ENCODE measurements at places on chromosomes 16 and 17.

DNA sequence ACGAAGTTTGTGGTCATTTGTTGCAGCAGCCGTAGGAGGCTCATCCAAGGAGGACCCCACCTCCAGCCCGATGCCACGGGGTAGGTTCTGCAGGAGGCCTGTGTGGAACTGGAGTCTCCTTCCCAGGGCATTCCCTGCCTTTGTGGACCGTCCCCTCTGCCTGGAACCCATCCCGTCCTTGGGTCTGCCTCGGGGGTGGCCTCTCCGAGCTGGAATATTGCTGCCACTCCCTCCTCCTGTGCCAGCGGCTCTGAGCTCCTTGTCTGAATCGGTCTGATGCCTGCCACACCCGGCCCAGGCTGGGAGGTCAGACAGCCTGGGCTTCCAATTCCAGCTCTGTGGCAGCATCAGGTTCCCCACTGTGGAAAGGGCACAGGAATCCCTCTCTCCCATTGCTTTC is 18.8 kb downstream of the DOC2B start:
- no peak for DNase-seq

DNA sequence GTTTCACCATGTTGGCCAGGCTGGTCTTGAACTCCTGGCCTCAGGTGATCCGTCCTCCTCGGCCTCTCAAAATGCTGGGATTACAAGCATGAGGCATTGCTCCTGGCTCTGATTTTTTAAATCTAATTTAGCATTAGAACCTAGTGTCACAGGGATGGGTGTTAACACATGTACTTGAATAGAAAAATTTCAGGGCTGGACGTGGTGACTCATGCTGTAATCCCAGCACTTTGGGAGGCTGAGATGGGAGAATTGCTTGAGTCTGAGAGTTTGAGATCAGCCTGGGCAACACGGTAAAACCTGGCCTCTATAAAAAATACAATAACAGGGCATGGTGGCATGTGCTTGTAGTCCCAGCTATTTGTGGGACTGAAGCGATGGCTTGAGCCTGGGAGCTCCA is 6.0 kb upstream of the RNF135 start:
- peak; percentile 23 for DNase-seq

GRCh38 chr16:66515596-66516508 is 34.1 kb downstream of the TK2 start:
- peak; percentile 55 for DNase-seq

DNA sequence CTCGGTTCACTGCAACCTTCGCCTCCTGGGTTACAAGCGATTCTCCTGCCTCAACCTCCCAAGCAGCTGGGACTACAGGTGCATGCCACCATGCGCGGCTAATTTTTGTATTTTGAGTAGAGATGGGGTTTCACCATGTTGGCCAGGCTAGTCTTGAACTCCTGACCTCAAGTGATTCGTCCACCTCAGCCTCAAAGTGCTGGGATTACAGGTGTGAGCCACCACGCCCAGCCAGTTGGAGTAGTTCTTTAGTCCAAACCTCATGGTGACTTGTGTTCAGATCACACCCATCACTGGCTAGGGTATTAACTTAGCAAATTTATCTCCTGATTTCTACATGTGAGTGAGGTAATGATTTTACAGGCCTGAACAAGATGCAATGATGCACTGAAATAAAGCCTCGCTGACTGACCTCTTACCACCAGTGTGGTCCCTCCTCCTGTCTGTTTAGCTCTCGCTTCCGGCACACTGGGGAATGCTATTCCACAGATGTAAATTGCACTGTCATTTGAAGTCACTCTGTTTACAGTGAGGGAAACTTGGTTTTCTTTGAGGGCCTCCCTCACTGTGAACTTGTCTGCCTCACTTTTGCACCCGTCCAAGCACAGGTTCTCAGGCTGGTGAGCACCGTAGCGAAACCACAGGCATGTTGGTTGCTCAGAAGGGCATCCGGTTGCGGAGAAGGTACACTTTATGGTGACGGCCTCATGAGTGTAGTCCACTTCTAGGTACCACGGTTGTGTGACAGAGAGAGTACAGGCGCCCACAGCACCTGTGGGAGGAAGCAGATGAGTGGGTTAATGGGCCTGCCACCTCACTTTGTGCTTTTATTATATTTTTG is 5.5 kb downstream of the IGSF6 start:
- DNase-seq = no peak

DNA sequence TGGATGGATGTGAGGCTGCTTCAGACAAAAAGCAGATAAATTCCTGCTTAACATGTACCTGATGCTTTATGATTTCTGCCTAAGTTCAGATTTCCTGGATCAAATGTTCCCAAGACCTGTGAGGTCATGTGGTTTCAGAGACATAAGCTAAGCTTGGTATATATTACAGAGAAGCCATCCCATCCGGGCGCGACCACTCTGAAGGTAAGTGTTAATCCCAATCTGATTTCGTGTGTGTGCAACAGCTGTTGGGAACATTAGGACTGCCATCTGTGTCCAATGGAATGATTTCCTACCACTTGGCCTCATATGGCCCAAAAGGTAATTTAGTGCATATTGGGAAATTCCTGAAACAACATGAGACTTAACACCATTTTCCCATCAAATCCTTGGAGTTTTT is 199.1 kb downstream of the HS3ST3B1 start:
- DNase-seq = no peak

- no peak for DNase-seq
These were observed 323.6 kb downstream of the C16orf95 start for GRCh38 chr16:86993426-86994110.

GRCh38 chr17:34493917-34494316 is 85.5 kb upstream of the TMEM132E start:
- DNase-seq = no peak

GRCh38 chr17:30401097-30401496 is 22.4 kb downstream of the CPD start:
- no peak for DNase-seq

DNA sequence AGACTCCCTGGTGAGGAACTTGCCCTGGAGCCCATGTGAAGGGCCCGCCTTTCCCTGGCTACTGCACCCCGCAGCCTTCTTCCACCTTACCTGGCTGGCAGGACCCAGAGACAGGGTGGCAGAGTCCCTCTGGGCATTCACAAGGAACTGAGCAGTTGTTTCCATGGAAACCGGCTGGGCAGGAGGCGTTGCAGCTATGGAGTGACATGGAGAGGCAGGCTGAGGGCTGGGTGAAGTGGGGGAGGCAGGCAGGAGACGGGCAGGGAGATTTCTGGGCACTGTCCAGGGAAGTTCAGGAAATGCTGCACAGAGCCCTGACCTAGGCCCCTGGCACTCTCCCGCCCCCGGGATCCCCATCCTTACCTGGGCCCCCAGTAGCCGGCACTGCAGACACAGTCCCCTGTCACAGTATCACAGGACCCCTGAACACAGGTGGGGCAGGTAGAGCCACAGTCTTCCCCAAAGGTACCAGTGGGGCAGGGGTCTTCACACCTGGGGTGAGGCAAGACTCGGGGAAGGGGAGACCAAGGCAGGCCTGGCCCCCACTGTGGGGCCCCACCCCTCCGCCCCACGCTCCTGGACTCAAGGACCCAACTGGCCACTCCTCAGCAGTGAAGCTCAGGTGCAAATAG is 5.9 kb downstream of the SCARF1 start:
- no peak for DNase-seq

- DNase-seq = no peak
These were observed 41.1 kb upstream of the TNRC6A start for GRCh38 chr16:24688359-24688758.

GRCh38 chr17:3956327-3956957 is 7.8 kb downstream of the ATP2A3 start:
- DNase-seq = no peak

DNA sequence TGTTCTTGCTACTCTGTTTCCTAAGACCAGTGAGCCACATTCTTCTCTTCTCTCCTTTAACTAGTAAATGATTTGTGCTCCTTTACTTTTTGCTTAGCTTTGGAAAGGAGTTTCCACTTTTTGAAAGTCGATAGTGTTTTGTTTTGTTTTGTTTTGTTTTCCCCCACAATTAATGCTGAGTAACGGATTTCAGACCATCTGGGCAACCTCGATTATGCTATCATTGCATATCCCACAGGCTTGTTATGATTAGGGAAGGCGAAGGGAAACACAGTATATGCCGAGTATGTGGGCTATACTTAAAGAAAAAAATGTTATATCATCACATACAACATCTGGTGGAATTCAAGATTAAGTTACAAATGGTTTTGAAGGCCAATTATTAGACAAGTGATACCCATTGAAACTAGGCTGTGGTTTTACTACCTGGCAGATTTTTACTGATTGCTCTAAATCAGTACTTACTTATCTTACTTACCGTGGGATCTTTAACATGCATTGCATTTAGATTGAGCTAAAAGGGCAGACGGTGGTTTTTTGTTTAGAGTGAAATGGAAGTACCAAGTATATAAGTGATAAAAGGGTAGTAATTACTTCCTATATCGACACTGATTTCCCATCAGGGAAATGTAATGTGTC is 361.3 kb upstream of the SOX9 start:
- no peak for DNase-seq

GRCh38 chr16:57593021-57593420 is 35.4 kb upstream of the ADGRG1 start:
- no peak for DNase-seq

GRCh38 chr16:11224096-11224893 is 31.7 kb downstream of the SOCS1 start:
- DNase-seq = no peak

GRCh38 chr17:71899317-71899716 is 221.5 kb upstream of the SOX9 start:
- peak; percentile 41 for DNase-seq

DNA sequence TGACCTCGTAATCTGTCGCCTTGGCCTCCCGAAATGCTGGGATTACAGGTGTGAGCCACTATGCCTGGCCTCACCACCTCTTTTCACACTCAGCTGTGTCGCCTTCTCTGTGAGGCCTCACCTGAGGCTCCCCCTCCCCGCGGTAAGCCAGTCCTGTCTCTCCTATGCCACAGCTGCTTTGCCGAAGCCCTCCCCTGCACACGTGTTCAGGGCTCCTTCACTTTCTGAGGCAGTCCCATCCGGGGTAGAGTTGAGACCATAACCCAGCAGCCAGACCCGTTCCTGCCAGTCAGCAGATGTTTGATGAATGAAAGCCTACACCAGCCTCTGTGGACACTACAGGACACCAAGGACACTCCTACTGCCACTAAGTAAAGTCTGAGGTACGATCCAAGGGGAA is 10.6 kb downstream of the USP7 start:
- DNase-seq = no peak

DNA sequence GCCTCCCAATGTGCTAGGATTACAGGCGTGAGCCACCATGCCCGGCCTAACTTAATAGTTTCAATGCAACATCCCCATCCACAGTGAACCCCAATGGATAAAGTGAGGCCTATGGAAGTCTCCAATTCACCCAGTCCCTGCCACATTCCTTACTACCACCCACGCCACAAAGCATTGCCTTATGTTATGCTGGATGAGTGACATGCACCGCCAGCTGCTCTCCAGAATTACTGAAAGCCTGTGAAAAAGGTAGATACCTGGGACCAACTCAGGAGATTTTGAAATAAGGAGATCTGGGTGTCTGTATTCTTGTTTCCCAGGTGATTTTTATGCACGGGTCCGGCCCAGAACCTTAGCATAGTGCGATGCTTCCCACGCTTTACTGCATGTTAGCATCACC is 16.9 kb upstream of the GAS7 start:
- no peak for DNase-seq

DNA sequence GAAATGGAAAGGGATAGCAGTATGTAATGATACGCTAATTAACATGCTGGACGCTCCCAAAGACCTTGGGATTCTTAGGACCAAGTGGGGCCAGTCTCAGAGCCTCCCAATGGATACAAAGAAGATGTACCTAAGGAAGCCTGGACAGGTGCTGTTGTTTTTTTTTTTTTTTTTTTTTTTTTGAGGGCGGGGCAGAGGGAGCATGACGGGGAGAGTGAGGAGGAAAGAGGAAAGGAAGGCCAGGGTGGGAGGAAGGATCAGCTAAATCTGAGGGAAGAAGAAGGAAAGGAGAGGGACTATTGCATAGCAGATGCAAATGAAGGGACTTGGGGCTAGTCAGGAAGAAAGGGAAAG is 2.5 kb downstream of the VAMP2 start:
- no peak for DNase-seq

- no peak for DNase-seq
These were observed 1.8 kb downstream of the KCNJ16 start for GRCh38 chr17:70076831-70077230.

GRCh38 chr17:60383379-60383778 is 8.6 kb downstream of the USP32 start:
- no peak for DNase-seq

DNA sequence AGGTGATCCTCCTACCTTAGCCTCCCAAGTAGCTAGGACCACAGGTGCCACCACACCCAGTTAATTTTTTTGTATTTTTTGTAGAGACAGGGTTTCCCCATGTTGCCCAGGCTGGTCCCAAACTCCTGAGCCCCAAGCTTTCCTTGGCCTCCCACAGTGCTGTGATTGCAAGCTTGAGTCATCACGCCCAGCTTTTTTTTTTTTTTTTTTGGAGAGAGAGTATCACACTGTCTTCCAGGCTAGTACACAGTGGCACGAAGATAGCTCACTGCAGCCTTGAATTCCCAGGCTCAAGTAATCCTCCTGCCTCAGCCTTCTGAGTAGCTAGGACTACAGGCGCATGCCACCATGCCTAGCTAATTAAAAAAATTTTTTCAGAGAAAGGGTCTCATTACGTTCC is 27.2 kb downstream of the HEATR9 start:
- peak; percentile 21 for DNase-seq

Data from MCF 10A (cell line).